Stimulated activated CD8-positive, alpha-beta memory T cell treated with anti-CD3 and anti-CD28 coated beads, Interleukin-15, amount 100 ng/mL, for 4 hours (primary cell): ENCODE measurements at places on chromosomes 5 and 9.

- DNase-seq: no peak
Observed at GRCh38 chr5:84862132-84862531, 477.5 kb upstream of the EDIL3 start.

DNA sequence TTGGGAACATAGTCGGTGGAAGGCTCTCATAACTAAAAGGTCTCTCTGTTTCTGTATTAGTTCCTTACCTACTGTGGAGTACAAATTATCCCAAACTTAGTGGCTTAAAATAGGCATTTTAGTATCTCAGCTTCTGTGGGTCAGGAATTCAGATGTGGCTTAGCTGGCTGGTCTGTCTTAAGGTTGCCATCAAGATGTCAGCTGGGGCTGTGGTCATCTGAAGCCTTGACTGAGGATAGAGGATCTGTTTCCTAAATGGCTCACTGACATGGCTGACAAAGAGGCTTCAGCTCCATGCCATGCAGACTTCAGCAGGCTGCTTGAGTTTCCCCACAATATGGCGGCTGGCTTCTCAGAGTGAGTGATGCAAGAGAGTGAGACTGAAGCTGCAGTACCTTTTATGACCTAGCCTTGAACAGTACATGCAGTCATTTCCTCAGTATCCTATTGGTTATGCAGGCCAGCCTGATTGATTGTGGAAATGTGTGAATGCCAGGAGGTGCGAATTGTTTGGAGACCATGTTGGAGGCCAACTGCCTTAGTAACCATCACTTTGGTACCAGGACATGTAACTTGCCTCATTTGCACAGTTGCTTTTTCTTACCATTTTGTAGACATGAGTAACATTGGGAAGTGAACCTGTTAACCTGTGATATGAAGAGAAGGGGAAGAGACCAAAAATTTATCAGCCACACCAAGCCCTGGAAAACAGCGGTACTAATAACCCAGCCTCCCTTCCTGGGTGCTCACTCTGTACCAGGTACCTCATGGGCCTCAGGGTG, 152.8 kb upstream of the IER5L start:
- no peak for DNase-seq

DNA sequence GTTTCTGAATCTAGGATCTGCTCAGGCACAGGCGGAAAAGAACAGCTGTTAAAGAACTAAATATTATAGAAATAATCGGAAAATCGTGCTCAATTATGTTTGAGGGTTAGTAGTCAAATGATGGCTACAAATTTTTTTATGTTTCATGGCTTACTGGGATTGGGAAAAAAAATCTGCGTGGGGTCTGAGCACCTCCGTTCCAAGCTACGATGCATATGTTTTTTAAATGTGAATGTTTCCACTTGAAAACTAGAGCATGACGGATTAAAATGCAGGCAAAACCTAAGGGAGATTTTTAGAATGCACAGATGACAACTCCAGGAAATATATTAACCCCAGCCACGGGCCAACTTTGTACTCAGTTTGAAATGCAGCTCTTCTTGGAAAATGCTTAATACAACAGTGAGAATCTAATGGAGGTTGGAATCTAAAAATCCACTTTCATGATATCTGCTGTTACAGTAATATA, 5.3 kb downstream of the OTP start:
- no peak for DNase-seq

GRCh38 chr9:136082496-136083361, 12.4 kb downstream of the NACC2 start:
- DNase-seq: no peak

DNA sequence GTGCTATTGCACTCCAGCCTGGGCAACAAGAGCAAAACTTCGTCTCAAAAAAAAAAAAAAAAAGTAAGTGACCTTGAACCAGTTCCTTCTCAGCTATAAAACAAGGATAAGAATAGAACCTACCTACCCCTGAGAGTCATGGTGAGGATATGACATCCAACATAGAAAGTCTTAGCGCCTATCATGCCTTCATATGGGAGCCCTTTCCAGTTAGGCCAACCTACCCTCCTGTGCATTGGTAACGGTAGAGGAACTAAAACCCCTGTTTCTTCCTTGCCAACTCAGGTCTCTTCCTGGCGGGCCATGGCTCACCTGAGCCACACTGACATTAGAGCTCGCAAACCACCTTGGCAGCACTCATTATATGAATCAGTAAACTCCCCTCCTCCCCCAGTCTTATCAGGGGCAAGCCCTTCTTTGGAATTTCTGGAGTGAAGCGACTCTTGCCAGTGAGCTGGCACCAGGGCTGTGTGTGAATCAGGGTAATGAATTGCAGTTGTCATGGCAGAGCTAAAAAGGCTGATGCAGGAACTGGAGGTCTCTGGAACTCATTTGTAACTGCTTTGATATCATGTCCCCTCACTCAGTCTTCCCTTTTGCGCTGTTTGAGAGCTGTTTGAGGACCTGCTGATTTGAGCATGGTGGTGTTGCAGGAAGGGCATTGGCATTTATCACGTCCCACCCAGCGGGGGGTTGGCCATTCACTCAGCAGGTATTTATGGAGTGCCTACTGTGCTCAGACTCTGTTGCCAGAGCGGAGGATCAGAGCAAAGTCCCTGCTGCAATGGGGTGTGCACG, 10.3 kb downstream of the WWC1 start:
- DNase-seq: no peak

DNA sequence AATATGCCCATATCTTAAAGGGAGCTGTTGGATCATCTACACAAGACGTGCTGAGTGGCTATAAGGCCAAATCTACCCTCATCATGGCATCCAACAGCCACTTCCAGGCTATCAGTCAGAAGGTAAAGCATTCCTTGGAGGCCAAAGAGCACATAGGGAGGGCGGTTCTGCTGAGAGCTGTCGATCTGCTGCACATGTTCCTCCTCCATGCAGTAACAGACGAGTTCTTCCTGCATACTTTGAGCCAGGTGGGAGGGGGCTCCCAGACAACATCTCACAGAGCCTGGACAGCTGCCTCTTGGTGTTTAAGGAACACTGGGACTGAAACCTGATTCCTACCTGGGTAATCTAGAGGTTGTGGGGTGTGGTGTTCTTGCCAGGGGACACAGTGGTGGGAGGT, 93.3 kb upstream of the RAI14 start:
- no peak for DNase-seq

- DNase-seq: no peak
Observed at GRCh38 chr9:1102642-1102970, 52.4 kb downstream of the DMRT2 start.

GRCh38 chr5:88685591-88686541, 197.1 kb downstream of the MEF2C start:
- no peak for DNase-seq

DNA sequence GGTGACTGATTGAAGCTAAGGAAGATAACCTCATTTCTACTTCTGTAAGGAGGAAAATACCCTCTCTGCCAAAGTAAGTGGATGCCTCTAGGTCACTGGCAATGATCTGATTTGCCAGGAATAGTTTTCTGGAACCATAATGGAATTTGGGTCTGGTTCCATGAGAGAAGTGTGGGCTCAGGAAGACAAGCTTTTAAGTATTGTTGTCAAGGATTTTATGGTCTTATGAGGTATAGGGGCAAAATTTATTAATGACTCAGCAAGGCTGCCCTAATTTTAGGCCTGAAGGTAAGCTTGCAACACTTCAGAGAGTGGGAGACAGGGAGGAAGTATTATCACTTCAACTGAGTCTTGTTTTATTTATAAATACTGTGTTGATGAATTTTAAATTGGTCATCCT, 322.6 kb upstream of the ACTBL2 start:
- no peak for DNase-seq

DNA sequence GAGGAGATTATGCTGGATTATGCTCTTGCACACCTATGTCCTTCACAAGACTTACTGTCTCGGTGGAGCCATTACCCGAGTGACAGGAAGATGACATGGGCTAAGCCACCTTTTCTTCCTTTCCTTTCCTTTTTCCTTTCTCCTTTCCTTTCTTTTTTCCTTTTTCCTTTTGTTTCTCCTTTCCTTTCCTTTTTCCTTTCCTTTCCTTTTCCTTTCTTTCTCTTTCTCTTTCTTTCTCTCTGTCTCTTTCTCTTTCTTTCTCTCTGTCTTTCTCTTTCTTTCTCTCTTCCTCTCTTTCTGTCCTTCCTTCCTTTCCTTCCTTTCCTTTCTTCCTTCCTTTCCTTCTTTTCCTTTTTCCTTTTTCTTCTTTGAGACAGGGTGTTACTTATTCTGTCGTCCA, 202.5 kb downstream of the ARHGEF28 start:
- no peak for DNase-seq

DNA sequence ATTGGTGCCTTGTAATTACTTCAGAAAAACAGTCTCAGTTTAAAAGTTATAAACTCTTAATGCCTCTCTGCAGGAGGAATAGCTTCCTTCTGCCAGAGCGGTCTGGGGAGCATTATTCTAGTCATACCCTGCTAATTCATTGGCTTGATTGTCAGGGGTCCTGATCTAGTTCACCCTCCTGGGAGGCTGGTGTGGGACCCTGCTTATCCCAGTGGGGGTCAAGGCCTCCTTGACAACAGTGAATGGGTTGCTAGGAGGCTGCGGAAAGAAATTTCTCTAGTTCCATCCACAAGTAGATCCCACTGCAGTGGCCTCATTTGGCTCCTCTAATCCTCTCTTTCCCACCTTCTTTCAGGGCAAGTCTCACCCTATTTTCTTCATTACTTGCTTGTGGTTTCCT, 105.7 kb downstream of the TMC1 start:
- no peak for DNase-seq
